ENCODE measurements at places on chromosomes 7 and 10.

GRCh38 chr10:32577448-32577847 is 131.5 kb downstream of the CCDC7 start:
- DNase-seq, result no peak

- DNase-seq, result no peak
These were observed 10.5 kb downstream of the TMEM273 start for GRCh38 chr10:49177391-49178355.

GRCh38 chr7:133780912-133781311 is 346.2 kb upstream of the LRGUK start:
- no peak for DNase-seq

- no peak for DNase-seq
These were observed 374.6 kb downstream of the DNAJB6 start for GRCh38 chr7:157711353-157711888.

GRCh38 chr10:50467209-50467608 is 156.5 kb downstream of the SGMS1 start:
- no peak for DNase-seq

GRCh38 chr10:85612378-85612775 is 754.2 kb downstream of the GRID1 start:
- no peak for DNase-seq

GRCh38 chr7:23712368-23713284 is 2.6 kb downstream of the STK31 start:
- no peak for DNase-seq

- no peak for DNase-seq
These were observed 55.1 kb downstream of the CCDC3 start for GRCh38 chr10:12946372-12946771.

DNA sequence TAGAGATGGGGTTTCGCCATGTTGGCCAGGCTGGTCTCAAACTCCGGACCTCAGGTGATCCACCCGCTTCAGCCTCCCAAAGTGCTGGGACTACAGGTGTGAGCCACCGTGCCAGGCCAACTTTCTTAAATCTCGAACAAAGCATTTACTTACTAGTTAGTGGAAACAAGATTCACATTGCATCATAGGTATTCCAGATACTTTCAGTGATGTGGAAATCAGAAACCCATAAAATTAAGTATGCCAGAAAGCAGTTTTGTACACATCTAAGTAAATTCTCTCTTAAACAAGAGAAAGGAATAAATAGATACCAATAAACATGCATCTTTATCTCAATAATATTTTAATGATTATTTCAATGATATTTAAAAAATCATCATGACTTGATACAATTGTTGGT is 75.5 kb downstream of the DGKI start:
- no peak for DNase-seq

GRCh38 chr10:14545827-14546226 is 215.1 kb upstream of the FRMD4A start:
- no peak for DNase-seq

DNA sequence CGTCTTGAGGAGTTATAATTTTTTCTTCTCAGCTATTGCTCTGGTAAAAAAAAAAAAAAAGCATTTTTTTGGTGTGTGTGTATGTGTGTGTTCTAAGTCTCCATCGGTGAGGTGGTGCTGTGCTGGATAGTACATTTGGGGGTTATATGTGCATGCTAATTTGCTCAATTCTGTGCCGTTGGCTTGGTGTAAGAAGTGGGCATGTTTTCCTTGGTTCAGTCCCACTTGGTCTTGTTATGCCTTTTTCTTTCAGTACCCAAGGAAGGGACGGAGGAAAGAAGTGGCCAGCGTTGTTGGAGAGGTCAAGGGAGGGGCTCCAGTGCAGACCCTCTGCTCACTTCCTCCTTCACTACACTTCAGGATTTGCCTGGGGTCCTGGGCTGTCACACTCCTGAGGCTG is 20.4 kb downstream of the LRMDA start:
- DNase-seq, result no peak

DNA sequence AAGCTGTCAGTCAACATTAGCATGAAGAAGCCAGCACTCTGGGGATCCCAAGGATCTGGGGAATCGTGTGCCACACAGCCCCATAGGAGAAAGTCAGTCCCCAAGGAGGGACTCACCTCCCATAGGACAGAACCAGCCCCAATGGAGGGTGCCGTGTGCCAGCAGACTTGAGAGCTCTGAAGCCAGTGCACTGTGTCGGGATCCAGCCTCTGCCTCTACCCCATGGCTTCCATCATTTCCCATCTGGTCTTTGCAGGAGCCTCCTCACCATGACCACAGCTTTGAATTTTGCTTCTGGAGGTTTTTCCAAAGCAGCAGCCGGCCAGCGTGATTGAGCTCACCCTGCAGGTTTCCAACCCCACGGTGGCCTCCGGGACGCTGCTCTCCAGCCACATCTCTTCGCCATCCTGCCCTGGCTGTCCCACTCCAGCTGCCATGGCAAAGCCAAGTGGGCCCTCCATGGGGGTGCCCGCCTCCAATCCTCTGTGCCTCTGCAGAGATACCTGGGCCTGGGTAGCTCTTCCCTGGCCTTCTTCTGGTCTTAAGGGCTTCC is 171.8 kb upstream of the SHH start:
- DNase-seq, result no peak

- DNase-seq, result no peak
These were observed 156.6 kb downstream of the ADRA2A start for GRCh38 chr10:111233439-111233838.

- no peak for DNase-seq
These were observed 137.4 kb upstream of the SEMA3D start for GRCh38 chr7:85324145-85324799.

GRCh38 chr10:132566892-132567291 is 29.3 kb downstream of the INPP5A start:
- DNase-seq, result no peak

DNA sequence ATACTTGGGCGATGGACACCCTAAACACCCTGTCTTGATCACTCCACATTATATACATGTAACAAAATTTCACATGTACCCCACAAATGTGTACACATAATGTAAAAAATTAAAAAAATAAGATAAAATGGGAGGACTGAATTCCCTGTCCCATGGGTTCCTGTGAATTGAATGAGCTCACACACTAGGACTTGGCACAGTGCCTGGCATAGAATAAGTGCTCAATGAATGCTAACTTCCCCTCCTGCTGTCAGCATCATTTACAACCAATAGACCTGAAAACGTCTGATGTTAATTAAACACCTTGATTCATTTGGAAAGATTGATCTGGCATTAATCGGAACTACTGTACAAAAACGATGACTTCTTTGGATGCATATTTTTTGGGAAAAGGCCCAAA is 117.3 kb upstream of the ZNF438 start:
- DNase-seq, result no peak

- DNase-seq, result no peak
These were observed 123.9 kb downstream of the SEMA3C start for GRCh38 chr7:80794631-80795573.

GRCh38 chr7:31077484-31078362 is 25.6 kb downstream of the ADCYAP1R1 start:
- DNase-seq, result no peak

DNA sequence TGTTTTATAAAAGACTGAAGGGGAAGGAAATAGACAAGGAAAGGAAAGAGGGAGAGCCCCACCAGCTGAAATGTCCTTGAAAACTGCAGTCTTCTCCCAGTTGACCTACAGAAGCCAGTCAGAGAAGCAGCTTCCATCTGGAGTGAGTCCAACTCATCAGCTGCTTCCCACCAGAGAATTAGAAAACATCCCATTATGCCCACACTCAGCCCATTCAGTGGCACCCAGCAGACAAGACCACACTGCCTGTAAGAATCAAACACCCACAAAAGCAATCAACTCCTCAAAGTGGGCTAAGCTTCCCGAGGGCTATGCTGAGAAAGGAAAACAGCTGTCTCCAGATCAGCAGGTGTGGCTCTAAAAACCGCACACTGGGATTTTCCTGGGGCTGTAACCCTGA is 29.6 kb upstream of the TMEM213 start:
- DNase-seq, result no peak

- DNase-seq, result no peak
These were observed 1120.6 kb downstream of the SORCS3 start for GRCh38 chr10:105761576-105762260.

DNA sequence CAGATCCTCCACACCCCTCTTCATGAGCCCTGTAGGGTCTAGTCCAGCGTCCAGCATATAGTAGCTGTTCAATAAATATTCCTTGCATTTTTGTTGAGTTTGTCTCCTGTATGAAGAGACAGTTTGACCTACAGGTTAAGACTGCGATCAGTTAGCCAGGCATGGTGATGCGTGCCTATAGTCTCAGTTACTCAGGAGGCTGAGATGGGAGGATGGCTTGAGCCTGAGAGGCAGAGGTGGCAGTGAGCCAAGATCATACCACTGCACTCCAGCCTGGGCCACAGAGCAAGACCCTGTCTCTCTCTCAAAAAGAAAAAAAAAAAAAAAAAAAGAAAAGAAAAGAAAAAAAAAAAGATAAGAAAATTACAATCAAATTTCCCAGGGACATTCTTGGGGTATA is 5.1 kb upstream of the CUEDC2 start:
- DNase-seq, result no peak

DNA sequence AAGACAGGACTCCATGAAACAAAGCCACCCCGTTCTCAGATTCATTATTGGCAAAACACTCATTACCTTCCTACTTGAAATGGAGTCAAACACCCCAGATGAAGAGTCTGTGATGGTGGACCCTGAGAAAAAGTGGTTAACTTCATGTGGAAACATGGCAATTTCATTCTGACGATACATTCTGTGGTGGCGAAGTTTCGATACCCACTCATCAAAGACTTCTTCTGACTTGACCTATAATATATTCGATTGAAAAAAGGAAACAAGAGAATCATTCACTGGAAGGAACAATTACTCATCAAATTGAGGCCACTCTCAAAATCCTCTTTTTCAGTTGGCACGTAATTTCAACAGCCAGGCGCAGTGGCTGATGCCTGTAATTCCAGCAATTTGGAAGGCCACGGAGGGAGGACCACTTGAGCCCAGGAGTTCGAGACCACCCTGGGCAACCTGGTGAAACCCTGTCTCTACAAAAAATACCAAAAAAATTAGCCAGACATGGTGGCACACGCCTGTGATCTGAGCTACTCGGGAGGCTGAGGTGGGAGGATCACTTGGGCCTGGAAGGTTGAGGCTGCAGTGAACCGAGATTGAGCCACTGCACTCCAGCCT is 108.8 kb upstream of the GSDME start:
- no peak for DNase-seq

DNA sequence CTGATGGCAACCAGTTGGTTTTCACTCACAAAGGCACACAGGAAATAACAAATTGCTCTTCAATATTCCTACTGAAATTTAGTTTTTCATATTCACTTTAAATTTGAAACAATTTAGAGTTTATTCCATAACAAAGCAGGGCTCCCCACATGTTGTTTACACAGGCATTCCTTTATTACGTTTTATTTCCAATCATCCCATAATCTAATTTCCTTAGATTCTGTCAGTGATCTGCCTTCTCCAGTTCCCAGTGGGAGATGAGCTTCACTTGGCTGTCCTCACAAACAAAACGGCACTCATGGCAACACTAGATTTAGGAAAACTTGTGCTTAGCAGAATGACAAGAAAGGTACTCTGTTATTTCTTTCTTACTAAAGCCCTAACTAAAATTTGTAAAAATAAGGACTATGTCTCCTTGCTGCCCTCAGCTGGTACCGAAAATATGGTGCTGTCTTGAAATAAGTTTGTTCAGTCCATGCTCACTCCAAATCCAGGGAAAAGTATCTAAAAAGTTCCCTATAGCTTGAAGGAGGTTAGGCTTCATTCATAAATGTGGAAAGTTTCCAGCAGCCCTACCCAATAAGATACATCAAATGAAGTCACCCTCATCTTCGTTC is 23.0 kb downstream of the PHYH start:
- no peak for DNase-seq

GRCh38 chr7:1172666-1173523 is 12.9 kb upstream of the ZFAND2A start:
- no peak for DNase-seq
